ENCODE measurements at places on chromosomes 6 and 20.

- DNase-seq: no peak
These were observed 5.4 kb upstream of the DOK5 start for GRCh38 chr20:54469952-54470351.

GRCh38 chr6:159493898-159494585, 199.0 kb downstream of the SOD2 start:
- no peak for DNase-seq

DNA sequence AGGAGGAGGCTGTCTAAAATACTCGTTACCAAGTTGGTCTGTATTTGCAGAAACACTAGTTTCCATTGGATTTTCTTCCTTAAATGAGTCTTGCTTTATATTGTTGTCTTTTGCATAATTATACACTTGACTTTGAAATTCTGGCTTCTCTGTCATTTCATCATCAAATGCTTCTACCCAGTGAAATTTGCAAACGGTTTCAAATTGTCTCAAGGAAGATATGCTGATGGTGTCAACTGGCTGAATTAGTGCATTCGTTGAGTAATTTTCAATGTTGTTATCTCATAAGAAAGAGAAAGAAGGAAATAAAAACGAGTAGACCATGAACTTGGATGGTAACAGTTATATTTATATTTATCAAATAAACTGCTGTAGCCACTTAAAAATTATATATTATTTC, 10.8 kb downstream of the CAGE1 start:
- no peak for DNase-seq

- no peak for DNase-seq
These were observed 26.7 kb downstream of the SAYSD1 start for GRCh38 chr6:39088331-39088730.

GRCh38 chr6:121436274-121436857, 920 bp downstream of the GJA1 start:
- DNase-seq: no peak

DNA sequence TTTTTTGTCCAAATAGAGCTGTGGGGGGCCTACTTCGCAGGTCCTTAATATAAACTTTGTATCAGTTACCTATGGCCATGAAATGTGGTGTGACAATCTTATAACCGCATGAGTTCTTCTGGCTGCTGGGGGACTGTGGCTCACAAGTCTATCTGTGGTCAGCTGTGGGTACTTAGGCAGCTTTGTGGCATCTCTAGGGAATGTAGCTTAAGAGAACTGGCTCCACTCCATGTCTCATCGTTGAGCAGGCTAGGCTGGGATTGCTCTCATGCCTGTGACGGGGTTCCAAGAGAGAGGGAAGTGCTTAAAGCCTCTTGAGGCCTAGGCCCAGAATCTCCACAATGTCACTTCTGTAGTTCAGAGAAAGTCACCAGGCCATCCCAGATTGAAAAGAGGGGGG, 140.5 kb downstream of the BTBD3 start:
- DNase-seq: no peak

DNA sequence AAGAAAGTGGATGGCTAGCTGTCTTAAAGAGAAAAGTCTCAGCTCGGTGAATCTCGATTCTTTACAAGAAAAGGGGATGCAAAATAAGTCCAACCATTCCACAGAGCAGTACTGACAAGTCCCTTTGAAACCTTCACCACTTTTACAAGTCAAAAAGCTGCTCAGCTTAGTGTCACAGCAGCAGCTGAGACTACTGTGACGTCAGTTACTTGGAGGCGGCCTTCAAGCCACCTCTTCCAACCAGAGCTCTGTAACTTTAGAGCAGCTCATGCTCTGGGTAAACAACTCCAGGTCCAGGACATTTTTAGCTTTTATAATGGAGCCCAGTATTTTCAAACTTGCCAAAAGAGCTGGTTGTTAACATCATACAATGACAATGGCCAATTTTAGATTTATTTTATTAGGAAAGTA, at the start of gene KIAA0408:
TSS of gene KIAA0408 (minus strand) at position 159 of the 411 bp plus-strand sequence. CDS start 5,408 bp downstream, outside the sequence.
- no peak for DNase-seq

GRCh38 chr6:6711832-6712448, 123.4 kb downstream of the LY86 start:
- no peak for DNase-seq

- no peak for DNase-seq
These were observed 377.3 kb upstream of the JAG1 start for GRCh38 chr20:11051136-11051535.

DNA sequence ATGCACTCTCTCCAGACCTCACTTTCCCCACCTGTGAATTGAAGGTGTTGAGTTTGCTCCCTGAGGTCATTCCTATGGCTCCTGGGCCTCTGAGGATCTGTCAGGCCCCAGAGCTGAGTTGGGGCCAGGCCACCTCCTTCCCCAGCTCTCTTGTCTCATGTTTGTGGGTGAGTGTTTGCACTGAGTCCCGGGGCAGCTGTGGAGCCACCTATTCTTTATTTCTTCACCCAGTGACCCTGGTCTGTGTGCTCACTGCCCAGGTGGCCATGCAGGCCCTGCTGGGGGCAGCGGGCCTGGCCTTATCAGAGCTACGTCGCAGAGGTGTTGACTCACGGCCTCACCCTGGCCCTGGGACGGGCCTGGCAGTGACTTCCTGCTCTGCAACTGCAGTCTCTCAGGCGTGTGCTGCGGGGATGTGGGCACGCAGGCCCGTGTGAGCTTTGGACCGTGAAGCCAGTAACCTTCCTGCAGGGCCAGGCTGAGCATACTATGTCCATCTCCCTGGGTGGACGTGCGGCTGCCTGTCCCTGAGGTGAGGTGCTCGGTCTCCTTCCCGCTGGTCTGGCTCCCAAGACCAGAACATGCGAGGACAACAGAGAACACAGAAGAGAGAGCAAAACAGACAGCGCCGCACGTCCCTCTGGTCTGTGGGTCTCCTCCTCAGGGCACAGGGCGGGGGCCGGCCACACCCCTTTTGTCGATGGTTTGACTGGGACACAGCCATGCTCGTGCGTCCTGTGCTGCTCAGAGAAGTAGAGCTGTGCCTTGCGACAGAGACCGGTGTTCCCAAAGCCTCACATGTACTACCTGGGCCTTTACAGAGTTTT, 12.1 kb downstream of the TMEM181 start:
- no peak for DNase-seq

- no peak for DNase-seq
These were observed 41.7 kb downstream of the GRM4 start for GRCh38 chr6:34104186-34104585.

GRCh38 chr20:61514396-61514795, 262.3 kb downstream of the CDH4 start:
- no peak for DNase-seq

GRCh38 chr6:34412016-34412415, 13.9 kb downstream of the RPS10 start:
- DNase-seq: no peak

- no peak for DNase-seq
These were observed 31.5 kb upstream of the GATA5 start for GRCh38 chr20:62507323-62507722.

- no peak for DNase-seq
These were observed 396.7 kb downstream of the HACE1 start for GRCh38 chr6:104462811-104463599.

- no peak for DNase-seq
These were observed 102.0 kb upstream of the TENT5A start for GRCh38 chr6:81854474-81854873.

GRCh38 chr6:39776581-39776980, 15.6 kb upstream of the DAAM2 start:
- no peak for DNase-seq

- DNase-seq: no peak
These were observed 49.5 kb upstream of the B4GALT5 start for GRCh38 chr20:49762940-49763766.

GRCh38 chr6:132443206-132443605, 41.9 kb upstream of the MOXD1 start:
- DNase-seq: no peak

GRCh38 chr20:48850257-48850976, 22.6 kb upstream of the PREX1 start:
- DNase-seq: no peak

GRCh38 chr6:166637812-166638572, 10.9 kb upstream of the RPS6KA2 start:
- DNase-seq: no peak

GRCh38 chr20:25224941-25225340, 22.9 kb upstream of the PYGB start:
- DNase-seq: no peak

- no peak for DNase-seq
These were observed 82.8 kb upstream of the CDYL start for GRCh38 chr6:4693173-4693970.

GRCh38 chr20:33561692-33562601, 72.1 kb downstream of the CBFA2T2 start:
- DNase-seq: no peak

DNA sequence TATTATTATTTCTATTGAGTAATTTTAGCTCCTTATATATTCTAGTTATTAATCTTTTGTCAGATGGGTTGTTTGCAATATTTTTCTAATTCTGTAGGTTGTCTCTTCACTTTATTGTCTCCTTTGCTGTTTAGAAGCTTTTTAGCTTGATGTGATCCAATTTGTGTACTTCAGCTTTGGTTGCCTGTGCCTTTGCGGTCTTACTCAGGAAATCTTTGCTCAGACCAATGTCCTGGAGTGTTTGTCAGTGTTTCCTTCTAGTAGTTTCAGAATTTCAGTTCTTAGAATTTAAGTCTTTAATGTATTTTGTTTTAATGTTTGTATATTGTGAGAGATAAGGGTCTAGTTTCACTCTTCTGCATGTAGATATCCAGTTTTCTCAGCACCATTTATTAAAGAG, 916.0 kb upstream of the EYS start:
- no peak for DNase-seq

DNA sequence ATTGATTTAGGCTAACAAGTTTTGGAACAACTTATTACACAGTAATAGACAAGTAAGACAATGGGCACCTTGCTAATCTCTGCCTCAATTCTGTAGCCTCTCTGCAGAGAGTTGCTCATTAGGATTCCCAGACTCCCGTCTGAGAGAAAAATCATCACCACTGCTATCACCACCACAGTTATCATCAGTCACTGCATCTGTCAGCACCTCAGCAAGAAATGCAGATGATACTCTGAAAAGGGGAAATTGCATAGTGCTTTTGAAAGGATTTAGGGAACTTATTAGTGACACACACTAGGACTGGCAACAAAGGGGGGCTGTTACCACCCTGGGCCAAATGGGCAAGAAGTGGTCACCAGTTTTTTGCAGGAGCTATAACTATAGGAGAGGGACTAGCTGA, 39.9 kb downstream of the FOXA2 start:
- DNase-seq: no peak

GRCh38 chr6:99195986-99196655, 153.4 kb downstream of the FAXC start:
- no peak for DNase-seq

- DNase-seq: no peak
These were observed 52.2 kb downstream of the FAM83B start for GRCh38 chr6:54898767-54899166.

GRCh38 chr20:16624106-16624505, 50.9 kb upstream of the KIF16B start:
- DNase-seq: no peak

DNA sequence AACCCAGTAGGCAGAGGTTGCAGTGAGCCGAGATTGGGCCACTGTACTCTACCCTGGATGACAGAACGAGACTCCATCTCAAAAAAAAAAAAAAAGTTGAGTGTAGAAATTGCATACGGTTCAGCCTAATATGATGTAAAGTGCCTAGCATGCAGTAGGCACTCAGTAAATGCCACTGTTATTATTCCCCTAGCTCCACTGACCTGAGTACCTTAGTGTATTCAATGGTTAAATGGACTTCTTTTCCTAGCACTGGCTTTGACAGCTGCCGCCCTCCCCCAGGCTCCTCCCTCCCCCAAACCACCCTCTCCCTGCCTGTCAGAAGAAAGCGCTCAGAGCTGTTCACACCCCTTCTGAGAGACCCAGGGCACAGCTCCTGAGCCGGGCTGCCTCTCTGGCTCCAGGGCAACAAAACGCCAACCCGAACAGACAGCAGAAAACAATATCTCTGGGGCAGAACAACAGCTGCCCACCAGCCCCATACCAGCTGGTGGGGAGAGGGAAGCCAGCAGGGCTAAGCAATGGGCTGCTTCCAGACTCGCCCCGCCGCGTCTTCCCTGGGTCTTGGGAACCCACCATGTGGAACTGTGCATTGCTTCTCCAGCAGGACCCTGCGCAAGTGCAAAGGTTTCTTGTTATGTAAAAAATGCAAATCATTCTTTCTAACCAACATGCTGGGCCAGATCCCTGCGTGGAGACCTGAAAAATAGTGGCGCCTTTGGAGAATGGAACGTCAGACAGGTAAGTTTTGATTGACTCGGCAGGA, 4.5 kb downstream of the CPNE5 start:
- no peak for DNase-seq

DNA sequence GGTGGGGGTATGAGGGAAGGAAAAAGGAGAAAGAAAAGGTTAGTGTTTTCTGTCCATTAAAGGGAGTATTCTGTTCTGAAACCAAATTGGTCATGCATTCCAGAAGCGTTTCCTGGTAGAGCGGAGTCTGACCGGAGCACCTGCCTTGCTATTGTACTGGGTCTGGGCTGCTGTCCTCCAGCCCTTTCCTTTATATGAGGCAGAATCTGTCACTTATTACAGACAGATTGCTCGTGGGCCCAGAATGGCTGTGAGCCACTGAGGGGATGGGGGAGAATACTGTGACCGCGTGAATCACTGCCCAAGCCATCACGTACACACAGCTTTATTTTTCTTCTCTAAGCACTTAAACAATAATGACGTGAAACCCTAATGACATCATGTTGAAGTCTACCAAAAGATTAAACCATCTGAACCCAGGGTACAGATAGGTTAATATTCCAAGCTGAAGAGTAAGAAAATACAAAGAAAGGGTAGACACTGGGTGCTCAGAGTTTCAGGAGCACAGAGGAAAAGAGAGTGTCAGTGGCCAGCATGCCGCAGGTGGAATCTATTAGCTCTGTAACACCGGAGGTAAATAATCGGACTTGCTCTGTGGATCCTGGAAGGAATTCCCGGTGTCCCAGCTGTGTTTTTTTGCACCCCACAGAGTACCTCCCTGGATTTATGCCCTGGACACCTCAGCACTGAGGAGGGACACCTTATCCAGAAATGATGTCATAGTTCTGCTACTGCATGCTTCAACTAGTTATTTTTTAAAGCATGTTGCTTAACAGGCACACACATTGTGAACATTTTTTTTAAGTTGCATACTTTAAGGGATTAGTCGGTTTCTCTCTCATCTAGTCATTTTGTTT, 573.3 kb downstream of the PKHD1 start:
- DNase-seq: no peak

DNA sequence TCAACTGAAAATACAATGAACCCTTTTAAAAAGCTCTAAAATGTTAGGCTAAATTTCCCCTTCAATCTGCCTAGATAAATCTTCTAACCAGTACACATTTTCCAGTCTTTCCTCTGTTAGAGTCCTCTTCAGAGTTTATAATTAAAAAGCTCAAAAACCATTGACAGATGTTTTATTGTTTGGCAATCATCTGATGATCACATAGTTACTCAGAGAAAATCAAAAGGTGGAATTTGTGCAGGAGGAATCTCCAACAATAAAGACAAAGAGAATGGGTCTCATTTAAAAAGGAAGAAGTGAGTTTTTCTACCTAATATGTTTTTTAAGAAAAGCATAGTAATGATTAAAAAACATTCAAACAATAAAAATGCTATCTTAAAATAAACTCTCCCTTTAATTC, 3.1 kb downstream of the TRAPPC3L start:
- no peak for DNase-seq
